ENCODE measurements at places on chromosomes 1 and 21.

DNA sequence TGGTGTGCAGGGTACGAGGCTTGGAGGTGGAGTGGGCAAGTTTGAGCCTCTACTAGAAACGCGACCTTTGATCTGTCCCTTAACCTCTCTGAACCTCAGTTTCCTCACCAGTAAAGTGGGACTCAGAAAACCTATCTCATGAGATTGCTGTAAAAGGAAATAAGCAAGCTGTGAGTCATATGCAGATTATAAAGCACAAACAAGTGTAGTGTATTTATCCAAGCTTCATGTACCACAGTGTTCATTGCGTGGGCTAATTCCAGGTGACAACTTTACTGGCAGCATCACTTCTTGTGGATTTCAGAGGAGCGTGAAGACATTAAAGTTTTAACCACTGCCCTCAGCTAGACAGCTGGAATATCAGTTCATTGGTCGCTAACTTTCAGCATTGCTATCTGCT, 44.4 kb downstream of the ZNF697 start:
- DNase-seq: no peak

GRCh38 chr1:207878939-207879338, 32.0 kb downstream of the CD34 start:
- DNase-seq: no peak

GRCh38 chr1:10779201-10779600, 17.2 kb downstream of the CASZ1 start:
- DNase-seq: no peak

- no peak for DNase-seq
Measured at GRCh38 chr21:24939291-24939690, 668.0 kb downstream of the MRPL39 start.

DNA sequence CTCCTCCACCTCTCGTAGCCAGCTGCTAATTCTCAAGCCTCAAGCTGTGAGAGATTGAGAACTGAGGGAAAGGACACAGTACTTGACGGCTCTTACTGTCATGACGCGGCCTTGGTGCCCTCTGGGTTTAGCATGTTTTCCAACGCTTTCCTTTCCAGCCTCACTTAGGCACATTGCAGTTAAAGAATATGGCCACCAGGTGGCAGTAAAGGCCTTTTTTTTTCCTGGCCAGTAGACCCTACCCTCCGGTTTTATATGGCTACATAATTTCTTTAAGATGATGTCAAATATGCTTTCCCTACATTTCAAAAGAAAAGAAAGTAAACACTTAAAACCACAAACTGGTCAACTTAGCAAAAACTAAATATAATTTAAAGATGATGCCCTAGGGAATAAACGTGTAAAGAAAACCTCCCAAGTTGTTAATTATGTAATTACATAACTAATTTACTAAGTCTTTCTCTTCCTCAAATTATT, 56.8 kb upstream of the PRDX6 start:
- DNase-seq: no peak

DNA sequence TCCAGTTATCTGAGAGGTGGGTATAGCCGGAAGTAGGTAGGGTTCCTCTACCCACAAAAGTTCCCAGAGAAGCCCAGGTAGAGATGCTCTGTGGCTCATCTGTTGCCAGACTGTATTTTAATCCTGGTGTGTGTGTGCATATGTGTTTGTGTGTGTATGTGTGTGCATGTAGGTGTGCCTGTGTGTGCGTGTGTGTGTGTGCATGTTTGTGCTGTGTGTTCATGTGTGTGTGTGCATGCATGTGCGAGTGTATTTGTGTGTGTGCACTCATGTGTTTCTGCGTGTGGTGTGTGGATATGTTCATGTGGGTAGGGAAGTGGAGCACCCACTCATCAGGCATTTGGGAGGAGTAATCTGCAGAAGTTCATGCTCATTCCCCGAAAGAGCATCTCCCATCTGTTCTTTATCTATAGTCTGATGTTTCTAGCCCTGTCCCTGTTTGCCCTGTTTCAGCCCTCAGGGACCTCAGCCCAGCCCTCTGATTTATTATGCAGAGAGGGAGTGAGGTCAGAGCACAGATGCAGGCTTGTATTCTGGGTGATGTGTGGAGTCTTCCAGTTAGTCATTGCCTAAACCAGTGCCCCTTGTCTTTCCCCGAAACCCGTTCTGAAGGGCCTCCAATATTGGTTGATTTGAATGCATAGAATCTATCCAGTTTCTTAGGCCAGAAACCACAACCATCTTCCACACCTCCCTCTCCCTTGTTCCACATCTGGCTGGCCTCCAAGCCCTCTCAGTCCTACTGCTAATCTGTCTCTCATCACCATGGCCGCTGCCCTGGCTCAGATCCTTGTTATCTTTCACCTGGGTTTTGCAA, 69.1 kb downstream of the DISC1 start:
- DNase-seq: no peak

- peak; percentile 91 for DNase-seq
Measured at GRCh38 chr1:94713472-94714141, 106.5 kb upstream of the SLC44A3 start.

DNA sequence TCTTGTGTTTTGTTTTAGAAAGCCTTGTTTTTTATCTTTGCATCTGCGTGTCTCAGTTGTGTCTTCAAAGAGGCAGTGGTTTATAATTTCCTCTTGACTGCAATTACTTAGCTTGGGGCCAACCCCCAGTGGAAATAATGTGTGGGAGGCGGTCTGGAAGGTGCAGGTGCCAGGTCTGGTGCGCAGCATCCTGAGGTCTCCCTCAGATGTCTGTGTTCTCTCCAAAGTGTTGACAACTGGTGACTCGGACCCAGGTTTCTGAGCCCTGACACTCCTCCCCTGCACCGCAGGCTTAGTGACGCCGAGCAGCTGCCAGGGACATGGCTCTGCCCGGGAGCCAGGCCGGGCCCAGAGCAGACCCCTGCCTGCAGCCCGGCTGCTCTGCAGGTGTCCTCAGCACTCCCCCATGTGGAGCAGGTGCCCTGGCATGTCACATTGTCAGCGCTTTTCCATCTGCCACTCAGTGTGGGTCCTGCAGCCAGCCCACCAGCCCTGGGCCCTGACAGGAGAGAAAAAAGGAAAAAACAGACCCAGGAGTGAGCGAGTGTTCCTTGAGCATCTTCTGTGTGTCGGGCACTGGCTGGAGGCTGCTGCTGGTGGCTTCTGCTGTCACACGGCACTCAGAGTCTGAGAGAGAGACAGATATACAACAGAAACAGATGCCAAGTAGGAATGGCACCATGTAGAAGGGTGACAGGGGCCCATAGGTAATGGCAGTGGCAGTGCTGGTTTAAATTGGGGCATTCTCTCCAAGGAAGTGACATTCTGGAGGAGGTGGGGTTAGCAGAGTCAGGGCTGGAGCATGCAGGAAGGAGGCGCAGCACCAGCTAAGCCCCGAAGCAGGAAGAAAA, 24.8 kb upstream of the SELENON start:
- no peak for DNase-seq

- DNase-seq: no peak
Measured at GRCh38 chr1:101193733-101194169, 43.1 kb upstream of the S1PR1 start.

DNA sequence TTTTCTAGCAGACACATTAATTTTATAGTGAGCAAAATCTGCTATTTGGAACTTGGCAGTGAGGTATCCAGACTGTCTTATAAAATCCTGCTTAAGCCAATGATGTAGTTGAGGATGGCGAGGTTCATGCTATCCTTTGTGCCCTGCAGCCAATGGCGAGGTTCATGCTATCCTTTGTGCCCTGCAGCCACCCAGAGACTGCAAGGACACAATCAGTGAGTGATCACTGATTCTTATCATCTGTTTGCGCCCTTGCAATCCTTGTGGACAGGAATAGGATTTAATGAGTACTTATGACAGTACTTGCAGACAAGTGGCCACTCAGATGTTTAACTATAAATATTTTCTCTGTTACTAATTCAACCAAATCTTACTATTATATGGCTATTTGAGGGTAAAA, 112.6 kb downstream of the EIF4G3 start:
- DNase-seq: no peak

- DNase-seq: no peak
Measured at GRCh38 chr1:66374561-66375111, 159.3 kb upstream of the SGIP1 start.

GRCh38 chr1:56580771-56581170, 1.4 kb upstream of the PLPP3 start:
- no peak for DNase-seq

DNA sequence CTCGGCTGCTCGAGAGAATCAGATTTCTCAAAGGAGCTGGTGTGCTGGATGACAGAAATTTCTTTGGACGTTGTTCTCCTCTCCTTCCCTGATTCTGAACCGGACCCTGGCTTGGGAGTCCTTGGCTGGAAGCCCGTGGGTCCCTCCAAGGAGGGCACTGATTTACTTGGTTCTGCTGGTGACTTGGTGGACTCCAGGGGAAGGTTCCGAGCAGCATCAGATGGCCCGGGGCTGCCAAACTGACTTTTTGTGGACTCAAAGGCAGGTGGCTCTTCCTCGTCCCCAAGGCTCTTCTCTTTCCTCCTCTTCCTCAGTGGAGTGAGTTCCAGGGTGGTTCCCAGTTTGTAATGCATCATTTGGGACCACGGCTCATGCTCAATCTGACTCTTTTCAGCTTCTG, 97.9 kb upstream of the EDN2 start:
- DNase-seq: no peak

- no peak for DNase-seq
Measured at GRCh38 chr1:245582026-245582425, 427.2 kb downstream of the KIF26B start.

DNA sequence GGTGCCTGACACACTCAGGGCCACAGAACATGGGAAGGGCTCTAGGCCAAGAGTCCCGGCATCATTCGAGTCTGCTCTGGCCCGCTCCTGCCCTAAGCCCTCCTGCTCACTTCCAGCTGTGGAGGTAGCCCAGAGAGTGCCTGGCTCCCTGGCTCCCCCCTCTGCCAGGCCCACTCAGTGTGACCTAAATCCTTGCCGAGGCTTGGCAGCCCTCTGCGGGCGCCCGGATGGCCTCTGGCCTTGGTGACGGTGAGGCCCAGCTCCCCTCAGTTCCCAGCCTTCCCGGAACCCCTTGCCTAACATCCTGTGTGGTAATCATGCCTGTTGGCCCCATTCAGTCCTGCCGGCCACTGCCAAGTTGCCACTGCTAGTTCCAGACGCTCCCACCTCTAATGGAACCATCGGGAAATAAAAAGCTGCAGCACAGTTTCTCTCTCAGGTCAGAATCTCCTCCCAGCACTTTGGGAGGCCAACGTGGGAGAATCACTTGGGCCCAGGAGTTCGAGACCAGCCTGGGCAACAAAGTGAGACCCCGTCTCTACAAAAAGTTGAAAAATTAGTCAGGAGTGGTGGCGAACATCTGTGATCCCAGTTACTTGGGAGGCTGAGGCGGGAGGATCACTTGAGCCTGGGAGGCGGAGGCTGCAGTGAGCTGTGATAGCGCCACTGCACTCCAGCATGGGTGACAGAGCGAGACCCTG, 1.2 kb upstream of the H6PD start:
- peak; percentile 92 for DNase-seq

DNA sequence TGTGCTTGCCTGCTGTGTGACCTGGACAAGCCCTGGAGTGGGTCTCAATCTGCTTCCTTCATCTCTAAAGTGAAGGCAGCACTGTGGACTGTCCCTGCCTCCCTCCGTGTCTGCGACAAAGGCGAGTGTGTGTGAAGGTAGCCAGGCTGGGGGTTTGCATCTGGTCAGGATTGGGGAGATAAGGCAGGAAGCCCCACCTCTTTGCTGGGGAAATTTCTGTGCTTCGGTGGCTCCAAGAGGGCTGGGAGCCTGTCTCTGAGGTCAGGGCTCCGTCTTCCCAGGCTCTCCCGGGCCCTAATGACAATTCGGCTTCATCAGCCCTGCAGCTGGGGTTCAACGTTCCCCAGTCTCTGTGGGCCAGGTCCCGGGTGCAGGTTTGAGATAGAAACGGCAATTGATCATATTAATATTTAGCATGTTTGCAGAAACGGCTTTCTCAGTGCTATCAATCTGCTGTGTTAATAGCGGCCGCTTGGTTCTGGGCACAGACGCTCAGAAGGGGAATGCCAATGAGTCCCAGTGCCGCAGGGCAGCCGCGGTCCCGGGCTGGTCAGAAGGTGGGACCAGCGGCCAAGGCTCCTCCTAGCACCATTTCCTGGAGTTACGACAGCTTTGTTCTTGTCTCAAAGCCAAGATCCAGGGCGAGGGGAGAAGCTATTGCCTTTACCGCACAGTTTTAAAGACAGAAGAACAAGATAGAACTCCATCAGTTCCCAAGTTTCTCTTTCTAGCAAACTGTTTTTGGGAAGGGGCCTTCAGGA, 105.7 kb downstream of the PRDM16 start:
- DNase-seq: peak; percentile 86
